ENCODE measurements at places on chromosomes 6 and 20. TPM values are rescaled to one million over a fixed set of nuclear protein-coding genes. Genes with fewer than 3 reads are reported as not detected.

EFCAB8 gene
- total RNA-seq, result 0.13 TPM

SUMO4 gene
- total RNA-seq, result 1.9 TPM

OLIG3 gene
- not detected for total RNA-seq

GRCh38 chr6:78995946-78996345 is 82.1 kb downstream of the PHIP start:
- H3K4me1 ChIP-seq, result no peaks in the 10 kb centered on the region
- H3K4me3 ChIP-seq, result no peak overlapping the region
- peaks cover 39% of the 10 kb centered on the region for H3K36me3 ChIP-seq

Data from kidney (tissue), 22 donors.